Subcutaneous preadipocyte (primary cell): ENCODE measurements at places on chromosomes 2 and 18. TPM values are rescaled to one million over a fixed set of nuclear protein-coding genes. Genes with fewer than 3 reads are reported as not detected.

The AP1S3 gene
- 1.8 and 2.0 TPM in 2 replicates for total RNA-seq

The SPP2 gene
- not detected in 2 replicates for total RNA-seq

The KCNG2 gene
- not detected in 2 replicates for total RNA-seq

The CFAP53 gene
- 0.20 and 0.37 TPM in 2 replicates for total RNA-seq

The DPP10 gene
- not detected in 2 replicates for total RNA-seq
